ENCODE measurements at places on chromosomes 1 and 21.

- no peak for DNase-seq
These were observed 98.8 kb downstream of the LBR start for GRCh38 chr1:225329041-225329440.

GRCh38 chr1:28229089-28229488 is 3.7 kb downstream of the DNAJC8 start:
- no peak for DNase-seq

DNA sequence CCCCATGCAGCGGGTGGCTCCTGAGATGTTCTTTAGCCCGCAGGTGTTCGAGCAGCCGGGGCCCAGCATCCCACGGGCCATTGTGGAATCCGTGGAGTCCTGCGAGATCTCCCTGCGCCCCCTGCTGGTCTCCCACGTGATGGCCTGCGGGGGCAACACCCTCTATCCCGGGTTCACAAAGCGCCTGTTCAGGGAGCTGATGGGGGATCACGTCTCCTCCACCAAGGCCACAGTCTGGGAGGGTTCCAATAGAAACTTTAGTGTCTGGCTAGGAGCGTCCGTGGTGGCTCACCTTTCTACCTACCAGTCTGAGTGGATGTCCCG is 71.0 kb downstream of the ACTL8 start:
- no peak for DNase-seq

- no peak for DNase-seq
These were observed 18.4 kb downstream of the RNF2 start for GRCh38 chr1:185063719-185064118.

- peak; percentile 18 for DNase-seq
These were observed 28.2 kb downstream of the STPG1 start for GRCh38 chr1:24385160-24385940.

DNA sequence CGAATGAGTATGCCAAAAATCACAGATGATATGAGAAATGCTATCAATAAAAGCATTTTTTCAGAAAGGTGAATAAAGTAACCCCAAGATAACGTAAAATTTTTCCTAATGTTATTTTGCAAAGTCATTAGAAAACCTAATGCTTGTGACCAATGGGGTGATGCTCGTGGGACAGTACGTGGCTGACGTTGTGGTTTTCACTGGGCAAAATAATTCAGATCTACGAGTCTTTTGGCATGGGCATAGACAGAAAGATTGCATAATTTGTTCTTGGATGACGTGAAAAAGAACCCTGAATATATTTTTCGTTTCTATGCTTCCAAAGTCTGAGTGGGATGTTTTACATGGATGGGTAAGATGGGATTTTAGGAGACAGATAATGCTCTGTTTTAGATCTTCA is 71.0 kb downstream of the PBX1 start:
- DNase-seq = no peak

GRCh38 chr1:97920276-97920831 is 480 bp downstream of the DPYD start:
- no peak for DNase-seq

DNA sequence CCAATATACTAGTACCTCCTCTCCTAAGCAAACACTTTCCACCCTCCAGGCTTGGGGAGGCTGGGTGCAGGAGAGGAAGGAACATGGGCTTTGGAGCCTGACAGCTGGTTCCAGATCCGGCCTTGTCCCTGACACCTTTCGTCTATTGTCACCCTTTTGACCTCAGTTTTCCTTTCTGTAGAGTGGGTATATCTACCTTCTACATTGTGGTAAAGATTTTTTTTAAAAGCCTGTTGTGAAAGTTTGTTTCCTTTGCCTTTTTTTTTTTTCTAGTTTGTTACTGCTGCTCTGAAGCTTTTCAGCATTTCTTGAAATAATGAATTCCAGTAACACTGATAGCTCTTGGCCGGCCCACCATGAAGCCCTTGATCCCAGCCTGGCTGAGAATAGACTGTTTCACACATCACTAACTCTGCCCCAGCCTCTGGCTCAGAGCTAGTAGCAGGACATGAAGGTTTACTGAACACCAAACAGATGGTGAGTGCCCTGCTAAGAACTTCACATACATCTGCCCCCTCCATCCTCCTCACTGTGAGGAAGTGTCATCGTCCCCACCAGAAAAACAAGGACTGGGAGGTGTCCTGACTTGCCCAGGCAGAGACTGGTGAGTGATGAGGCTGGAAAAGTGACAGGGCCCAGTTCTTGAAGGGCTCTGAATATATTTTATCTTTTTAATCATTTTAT is 33.0 kb upstream of the ID3 start:
- no peak for DNase-seq

GRCh38 chr1:15337656-15338402 is 71.9 kb upstream of the EFHD2 start:
- DNase-seq = no peak

DNA sequence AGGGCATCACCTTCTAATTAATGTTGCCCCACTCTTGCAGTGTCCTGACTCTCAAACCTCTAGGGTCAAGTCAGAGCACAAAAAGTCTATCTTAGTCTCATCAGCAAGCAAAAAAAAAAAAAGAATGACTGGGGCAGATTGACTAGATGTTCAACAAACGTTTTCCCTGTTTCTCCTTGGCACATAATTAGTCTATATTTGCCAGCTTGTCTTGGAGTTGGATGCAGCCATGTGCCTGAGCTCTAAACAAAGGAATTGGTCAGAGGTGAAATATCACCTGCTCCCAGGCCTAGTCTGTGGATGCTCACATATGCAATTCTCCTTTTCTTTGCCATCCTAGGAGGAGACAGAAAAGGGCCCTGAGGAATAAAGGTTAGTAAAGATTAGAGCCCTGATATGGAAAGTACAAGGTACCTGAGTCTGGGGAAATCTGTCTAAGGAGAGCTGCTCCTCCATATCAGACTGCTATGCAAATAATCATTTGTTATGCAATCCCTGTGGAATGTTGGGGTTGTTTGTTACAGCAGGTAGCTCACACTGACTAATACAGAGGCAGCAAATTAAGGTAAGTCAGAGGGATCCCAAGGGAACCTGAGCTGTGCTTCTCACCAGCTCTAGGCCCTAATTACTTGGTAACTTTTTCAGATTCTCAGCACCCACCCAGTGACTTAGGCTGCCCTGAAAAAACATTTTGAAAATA is 130.8 kb downstream of the BRINP2 start:
- no peak for DNase-seq

DNA sequence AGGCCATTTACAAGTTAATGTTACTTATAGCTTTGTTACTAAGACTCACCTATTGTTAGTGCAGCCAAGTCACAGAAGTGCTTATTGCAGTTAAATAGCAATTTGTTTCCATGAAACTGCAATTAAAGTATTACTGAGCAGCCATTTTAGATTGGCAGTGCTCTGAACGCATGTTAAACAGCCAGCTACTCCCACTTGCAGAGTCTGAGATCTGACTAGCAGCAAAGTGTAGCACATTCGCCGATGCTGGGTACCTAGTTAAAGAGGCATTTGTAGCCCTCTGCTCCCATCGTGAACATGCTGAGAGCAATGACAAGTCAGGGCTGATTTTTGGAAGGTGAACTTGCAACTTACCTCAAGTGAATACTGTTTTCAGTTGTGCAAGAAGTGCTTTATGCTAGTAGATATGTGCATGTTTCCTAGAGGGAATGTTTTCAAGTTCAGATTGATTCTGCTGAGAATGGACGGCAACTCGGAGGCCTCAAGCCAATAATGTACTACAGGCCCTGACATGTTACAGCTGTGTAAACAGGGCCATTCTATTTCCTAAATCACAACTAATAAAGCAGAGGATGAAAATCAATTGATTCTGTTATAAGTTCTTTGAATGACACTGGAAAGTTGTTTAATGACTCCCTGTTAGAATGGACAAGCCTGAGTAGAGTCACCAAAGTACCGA is 19.8 kb downstream of the LMO4 start:
- DNase-seq = no peak

DNA sequence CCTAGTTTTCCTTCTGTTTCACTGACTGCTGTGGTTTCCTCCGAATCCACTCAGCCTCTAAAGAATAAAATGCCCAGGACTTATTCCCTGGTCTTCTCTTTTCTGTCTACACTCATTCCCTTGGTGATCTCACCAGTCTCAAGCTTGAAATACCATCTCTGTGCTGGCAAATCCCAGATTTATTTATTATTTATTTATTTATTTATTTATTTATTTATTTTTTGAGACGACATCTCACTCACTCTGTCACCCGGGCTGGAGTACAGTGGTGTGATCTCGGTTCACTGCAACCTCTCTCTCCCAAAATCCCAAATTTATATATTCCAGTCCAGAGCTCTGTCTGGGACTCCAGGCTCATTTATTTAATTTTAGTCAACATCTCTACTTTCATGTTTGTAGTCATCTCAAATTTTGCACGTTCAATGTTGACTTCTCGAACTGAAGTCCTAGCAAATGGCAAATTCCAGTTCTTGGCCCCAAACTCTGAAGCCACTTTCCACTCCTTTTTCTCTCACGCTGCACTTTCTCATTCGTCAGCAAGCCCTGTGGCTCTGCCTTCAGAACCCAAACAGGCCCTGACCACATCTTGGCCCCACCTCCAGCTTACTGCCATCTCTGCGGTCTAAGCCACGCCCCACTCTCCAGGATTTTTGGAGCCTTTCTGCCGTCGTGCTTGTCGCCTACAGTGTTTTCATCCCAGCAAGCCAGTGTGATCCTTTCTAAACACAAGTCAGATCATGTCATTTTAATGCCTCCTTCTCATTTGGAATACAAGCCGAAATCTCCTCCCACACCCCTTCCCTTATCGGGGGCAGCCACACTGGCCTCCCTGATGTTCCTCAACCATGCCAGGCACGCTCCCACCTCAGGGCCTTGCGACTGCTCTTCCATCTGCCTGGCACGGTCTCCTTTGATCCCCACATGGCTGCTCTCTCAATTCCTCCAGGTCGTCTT is 14.2 kb upstream of the TENT5B start:
- no peak for DNase-seq

DNA sequence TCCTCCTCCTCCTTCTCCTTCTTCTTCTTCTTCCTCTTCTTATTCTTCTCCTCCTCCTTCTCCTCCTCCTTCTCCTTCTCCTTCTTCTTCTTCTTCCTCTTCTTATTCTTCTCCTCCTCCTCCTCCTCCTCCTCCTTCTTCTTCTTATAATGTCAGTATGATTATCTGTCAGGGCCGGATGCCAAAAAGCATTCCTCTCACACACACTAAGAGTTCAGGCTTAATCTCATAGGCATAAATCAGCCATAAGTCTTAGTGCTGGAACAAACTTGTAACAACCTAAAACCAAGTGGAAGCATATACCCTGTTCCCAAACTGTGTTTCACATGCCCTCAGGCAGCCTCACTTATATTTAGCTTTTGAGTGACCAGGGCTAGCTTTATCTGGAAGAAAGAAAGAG is 240.3 kb downstream of the LMX1A start:
- DNase-seq = no peak

- DNase-seq = no peak
These were observed 3.7 kb downstream of the ARTN start for GRCh38 chr1:43937179-43937865.

GRCh38 chr1:20974951-20975350 is 187.8 kb upstream of the HP1BP3 start:
- DNase-seq = no peak

DNA sequence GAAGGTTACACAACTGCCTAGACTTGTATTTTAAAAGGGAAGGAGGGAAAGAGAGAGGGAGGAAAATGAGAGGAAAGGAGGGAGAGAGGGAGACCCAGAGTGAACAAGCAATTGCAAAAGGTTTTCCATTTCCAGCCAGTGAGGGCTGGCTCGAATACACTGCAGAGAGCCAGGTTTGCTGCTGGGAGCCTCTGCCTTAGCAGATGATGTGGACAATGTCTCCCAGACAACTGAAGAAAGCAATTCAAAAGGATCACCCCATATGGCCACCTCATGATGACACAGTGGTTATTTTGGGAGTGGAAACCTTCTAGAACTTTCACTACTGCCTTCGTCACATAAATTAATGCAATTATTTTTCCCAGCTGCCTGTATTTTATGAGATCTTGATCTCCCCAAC is 86.4 kb downstream of the BCAR3 start:
- no peak for DNase-seq

DNA sequence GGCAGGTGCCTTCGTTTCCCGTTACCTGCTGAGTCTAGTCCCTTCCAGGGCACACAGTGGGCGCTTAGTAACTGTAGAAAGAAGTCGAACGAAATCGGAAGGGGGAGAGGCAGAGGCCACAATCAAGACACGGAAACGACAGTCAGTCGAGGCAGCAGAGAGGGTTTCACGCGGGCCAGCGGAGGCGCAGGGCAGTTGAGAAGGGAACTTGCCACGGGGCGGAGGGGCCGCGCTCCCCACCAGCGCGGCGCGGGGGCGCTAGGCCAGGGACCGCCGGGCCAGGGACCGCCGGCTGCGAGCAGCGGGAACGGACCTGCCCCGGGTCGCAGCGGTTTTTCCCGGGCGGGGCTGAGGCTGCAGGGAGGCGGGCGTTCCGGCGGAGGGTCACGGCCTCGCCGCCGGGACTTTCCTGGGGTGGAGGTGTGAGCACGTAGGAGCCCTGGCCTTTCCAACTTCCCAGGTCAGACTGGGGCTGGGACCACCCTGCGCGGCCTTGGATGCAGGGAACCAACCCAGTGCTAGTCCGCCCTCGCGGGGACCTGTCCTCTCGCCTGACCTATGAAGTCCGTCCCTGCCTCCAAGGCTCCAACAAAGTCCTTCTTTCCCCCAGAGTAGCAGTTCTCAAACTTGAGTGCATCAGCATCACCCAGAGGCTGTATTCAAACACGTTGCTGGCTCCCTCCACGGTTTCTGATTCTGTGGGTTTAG is 150.1 kb upstream of the FGGY start:
- DNase-seq = peak; percentile 33

DNA sequence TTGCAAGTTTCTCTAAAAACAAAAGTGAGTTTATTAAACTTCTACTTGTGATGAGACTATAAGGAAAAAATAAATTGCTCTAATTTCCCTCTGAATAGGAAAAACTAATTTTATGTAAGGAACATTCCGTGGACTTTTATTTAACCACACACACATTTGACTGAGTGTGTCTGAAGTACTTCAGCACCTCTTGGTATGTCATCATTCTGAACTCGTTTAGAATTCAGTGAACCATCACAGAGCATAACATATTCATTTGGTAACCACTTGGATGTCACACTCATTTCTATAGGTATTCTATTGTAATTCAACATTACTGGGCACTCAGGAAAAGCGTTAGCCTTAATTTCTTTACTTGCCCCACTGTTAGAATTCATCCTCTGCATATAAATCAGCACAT is 79.1 kb downstream of the RGS21 start:
- no peak for DNase-seq

GRCh38 chr21:35190201-35190701 is 141.1 kb upstream of the RUNX1 start:
- no peak for DNase-seq

- DNase-seq = no peak
These were observed 22.8 kb upstream of the SSBP3 start for GRCh38 chr1:54428837-54429518.

- DNase-seq = peak; percentile 26
These were observed 12.5 kb upstream of the GUCA2A start for GRCh38 chr1:42176902-42177519.

GRCh38 chr1:211082824-211083223 is 51.1 kb downstream of the KCNH1 start:
- DNase-seq = no peak
